ENCODE measurements at places on chromosomes 11 and 22.

DNA sequence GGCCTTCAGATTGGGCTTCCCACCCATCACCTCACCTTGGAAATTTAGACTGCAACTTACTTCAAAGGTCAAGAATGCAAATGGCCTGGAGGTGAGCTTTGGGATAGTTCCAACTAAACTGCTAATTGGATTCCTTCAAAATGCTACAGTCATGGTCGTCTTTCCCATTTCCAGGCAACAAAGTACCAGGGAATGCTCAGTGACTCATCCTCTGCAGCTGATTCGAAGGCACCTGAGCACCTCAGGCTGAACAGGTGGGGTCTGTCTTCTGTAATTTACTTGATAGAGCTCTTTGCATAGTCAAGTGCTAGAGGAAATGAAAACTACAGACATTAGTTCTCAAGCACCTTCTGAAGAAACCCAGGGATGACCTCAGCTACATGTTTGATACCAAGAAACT, 20.5 kb upstream of the FSHB start:
- no peak for DNase-seq

DNA sequence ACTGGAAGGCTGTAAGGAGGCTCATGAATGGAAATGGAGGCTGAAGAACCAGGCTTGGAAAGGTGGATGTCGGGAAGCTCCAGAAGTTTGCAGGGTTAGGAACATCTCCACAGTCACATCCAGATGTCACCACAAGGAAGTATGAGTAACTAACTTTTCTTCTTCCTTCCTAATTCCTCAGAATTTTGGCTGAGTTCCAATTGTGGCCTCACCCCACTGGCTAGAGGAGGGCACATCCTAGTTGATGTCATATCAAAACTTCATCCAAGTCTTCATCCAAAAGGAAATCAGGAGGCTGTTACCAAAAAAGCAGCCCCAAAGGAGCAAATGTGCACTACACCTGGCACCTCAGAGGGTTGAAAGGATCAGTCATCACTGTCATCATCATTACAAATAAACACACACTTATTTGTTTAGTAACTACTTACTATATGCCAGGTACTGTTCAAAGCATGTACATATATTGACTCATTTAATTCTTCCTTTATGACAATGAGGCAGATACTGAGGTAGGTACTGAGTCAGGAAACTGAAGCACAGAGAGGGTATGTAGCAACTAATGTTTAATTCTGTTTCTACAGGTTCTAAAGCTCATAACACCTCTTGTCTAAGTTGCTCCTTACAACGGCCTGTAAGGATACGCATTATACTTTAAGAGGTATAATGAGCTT, 7.3 kb upstream of the PTPN5 start:
- DNase-seq = no peak

GRCh38 chr22:40855979-40856512, 393 bp downstream of the ST13 start:
- DNase-seq = peak; percentile 5

- DNase-seq = no peak
Observed at GRCh38 chr11:132445859-132446291, 1075.5 kb downstream of the NTM start.

- no peak for DNase-seq
Observed at GRCh38 chr22:29883775-29884097, 762 bp downstream of the MTMR3 start.

Measured in T follicular helper cell (primary cell).